ENCODE measurements at places on chromosomes 16 and 17. TPM values are rescaled to one million over a fixed set of nuclear protein-coding genes. Genes with fewer than 3 reads are reported as not detected.

Gene NACA2
- not detected for total RNA-seq

Gene WFDC1
- 3.3 TPM for total RNA-seq

Gene ARL5C
- not detected for total RNA-seq

Gene LIMD2
- 6.1 TPM for total RNA-seq

Gene TMEM132E
- total RNA-seq: under 0.01 TPM

Gene UBFD1
- 59.0 TPM for total RNA-seq

Gene TNFRSF12A
- 6.9 TPM for total RNA-seq

Gene KRT40
- total RNA-seq: 0.29 TPM

Gene AXIN2
- total RNA-seq: 13.1 TPM

Gene KRTAP16-1
- not detected for total RNA-seq

Gene CDRT15L2
- not detected for total RNA-seq

Gene CDRT4
- 7.0 TPM for total RNA-seq

Gene PDILT
- not detected for total RNA-seq

Gene LLGL2
- total RNA-seq: 52.4 TPM

Gene KRT39
- not detected for total RNA-seq

All from breast epithelium (tissue), 4 donors.